Activated CD4-positive, CD25-positive, alpha-beta regulatory T cell (primary cell): ENCODE measurements at places on chromosomes 11 and 22.

DNA sequence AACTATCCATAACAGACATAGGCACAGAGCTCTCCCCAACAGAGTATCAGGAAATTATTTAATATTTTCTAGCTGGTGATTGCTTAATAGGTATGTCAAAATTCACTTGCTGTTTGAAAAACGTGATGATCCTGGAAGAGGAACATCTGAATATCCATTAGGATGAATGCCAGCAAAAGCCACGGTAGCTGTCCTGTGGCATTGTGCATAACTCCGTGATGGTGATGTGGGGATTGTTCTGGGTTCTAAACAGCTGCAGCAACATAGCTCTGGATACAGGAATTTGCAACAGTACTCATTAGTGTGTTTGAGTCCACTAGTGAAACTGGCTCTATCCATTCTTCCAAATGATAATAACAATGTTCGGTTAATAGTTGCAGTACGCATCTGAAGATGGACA is 78.8 kb downstream of the C11orf65 start:
- DNase-seq: no peak

DNA sequence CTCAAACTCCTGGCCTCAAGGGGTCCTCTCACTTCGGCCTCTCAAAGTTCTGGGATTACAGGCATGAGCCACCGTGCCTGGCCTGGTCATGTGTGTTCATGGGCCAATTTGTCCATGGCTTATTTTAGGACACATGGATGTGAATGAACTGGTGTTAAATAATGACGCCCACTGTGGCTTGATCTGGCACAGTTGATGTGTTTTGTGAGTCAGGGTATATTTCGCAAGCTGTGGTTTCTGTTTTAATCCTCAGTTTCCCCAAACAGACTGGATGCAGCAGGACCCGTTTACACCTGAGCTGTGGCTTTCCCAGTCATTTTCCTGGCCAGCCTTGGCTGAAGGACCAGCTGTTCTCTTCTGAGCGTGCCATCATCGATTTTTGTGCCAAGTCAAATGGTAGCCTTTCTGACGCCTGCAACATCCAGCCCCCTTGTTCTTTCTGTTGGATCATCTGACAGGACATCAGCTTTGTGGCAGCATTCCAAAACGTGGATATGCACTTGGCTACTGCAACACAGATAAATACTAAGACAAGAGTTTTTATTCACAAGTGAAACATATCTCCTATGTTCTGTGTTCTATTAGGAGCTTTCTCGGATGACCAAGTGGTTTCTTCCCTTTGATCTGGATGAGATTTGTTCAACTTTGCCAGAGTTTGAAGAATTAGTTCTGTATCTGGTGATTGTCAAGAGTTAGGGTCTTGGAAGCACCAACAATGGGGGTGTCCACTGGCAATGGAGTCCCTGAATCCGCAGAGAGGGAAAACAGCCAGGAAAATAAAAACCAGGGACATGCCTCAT is 40.0 kb upstream of the SEPTIN5 start:
- DNase-seq: no peak

DNA sequence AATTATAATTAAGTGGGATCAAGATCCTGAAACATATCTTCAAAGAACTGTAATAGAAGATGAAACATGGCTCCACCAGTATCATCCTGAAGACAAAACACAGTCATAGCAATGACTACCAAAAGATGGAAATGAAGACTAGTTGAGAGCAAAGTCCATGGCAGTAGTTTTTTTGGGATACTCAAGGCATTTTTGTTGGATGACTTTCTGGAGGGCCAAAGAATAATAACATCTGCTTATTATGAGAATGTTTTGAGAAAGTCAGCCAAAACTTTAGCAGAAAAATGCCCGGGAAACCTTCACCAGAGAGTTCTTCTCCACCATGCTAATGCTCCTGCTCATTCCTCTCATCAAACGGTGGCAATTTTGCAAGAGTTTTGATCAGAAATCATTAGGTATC is 809.4 kb upstream of the RAG2 start:
- DNase-seq: no peak

- no peak for DNase-seq
These were observed 1069.4 kb downstream of the NTM start for GRCh38 chr11:132439711-132440255.

DNA sequence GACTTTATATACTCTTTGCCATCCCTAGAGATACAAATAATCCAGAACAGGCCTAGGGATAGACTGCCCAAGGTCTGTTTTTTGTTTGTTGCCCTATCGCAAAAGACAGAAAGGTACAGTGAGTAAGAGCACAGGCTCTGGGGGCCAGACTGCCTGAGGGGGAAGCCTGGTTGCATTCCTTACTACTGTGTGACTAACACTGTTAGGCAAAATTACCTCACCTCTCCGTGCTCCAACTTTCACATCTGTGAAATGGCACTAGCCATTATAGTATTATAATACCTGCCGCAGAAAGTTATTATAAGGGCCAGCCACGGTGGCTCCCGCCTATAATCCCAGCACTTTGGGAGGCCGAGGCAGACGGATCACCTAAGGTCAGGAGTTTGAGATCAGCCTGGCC is 14.5 kb downstream of the SLC35F2 start:
- no peak for DNase-seq

DNA sequence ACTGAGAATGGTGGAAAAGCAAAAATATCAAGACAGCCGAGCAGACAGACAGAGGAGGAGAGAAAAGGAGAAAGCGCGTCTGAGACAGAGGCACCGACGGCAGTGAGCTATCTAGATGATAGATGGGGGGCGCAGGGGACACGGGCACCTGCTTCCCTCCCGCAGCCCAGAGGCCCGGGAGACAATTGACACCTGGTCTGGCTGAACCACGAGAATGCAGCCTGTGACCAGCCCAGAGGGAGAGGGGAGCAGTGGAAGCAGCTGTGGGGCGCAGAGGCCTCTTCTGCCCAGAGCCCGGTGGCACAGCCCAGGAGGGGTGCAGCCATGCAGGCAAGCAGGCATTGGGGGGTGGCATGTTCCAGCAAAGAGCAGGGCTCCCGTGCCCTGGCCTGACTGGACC is 48.2 kb downstream of the ELFN2 start:
- no peak for DNase-seq

DNA sequence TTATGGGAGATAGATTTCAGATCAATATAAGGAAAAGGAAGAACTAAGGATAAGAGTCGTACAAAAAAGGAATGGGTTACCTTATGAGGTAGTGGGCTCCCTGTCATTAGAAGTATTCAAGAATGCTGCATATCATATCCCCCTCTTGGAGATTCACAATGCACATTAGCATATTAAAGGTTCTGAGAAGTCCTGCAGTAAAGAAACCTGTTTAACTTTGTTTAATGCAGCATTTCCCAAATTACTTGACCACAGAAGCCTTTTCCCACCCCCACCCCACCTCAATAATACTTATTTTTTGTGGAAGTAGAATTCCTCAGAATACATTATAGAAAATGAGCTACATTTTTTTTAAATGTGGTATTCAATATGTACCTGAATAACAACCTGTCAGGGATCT is 30.9 kb downstream of the PHF21A start:
- DNase-seq: no peak

DNA sequence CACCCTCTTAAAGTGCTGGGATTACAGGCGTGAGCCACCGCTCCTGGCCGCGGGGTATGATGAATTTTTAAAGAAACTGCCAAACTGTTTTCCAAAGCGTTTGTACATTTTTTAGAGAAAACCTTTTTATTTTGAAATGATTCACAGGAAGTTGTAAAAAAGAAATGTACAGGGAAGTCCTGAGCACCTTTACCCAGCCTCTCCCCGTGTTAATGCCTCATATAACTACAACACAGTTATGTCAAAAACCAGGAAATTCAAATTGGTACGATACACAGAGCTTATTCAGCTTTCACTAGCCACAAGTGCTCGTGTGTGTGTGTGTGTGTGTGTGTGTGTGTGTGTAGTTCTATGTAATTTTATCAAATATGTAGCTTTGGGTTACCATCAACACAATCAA is 7.0 kb upstream of the FAM118A start:
- DNase-seq: no peak

GRCh38 chr11:47918882-47919495 is 61.4 kb upstream of the PTPRJ start:
- DNase-seq: no peak

DNA sequence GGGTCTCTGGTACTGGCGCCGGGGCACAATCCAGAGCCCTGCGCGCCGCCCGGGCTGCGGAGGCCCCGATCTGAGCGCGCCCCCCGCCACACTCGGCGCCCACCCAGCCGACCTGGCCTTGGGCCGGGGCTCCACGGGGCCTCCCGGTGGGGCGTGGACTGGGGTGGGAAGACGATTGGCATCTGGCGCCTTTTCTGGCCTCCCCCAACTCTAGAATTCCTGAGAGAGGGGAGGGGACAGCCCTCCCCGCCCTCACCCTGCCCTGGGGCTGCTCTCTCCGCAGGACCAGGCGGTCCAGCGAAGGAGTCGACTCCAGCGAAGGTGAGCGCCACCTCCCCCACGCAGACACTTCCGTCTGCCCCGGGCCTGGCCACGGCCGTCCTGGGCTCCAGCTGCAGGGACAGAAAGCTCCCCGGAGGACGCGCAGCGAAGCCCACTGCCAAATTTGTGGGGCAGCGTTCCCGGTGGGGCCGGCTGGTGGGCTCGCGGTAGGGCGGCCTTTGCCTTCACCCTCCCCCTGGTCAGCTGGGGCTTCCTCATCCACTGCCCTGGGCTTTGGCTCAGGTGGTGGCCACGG is 593 bp downstream of the SSH3 start:
- DNase-seq: no peak
